Skeletal muscle tissue (tissue), 5 donors: ENCODE measurements at places on chromosomes 12 and 14. TPM values are rescaled to one million over a fixed set of nuclear protein-coding genes. Genes with fewer than 3 reads are reported as not detected.

TPPP2 gene
- total RNA-seq = not detected

RTL1 gene
- 9.4 TPM for total RNA-seq

DYNLL1 gene
- total RNA-seq = 162 TPM

TRHDE gene
- total RNA-seq = 6.8 TPM

KLRD1 gene
- total RNA-seq = 0.52 TPM

SLC38A2 gene
- 144 TPM for total RNA-seq

MNAT1 gene
- 103 TPM for total RNA-seq

WDR20 gene
- total RNA-seq = 26.1 TPM

PHETA1 gene
- 2.6 TPM for total RNA-seq

TMEM229B gene
- 0.52 TPM for total RNA-seq

SLC7A7 gene
- total RNA-seq = 15.1 TPM

YARS2 gene
- total RNA-seq = 31.3 TPM

OLR1 gene
- total RNA-seq = not detected

TROAP gene
- total RNA-seq = 3.1 TPM

CD163 gene
- 23.0 TPM for total RNA-seq

TSHR gene
- under 0.01 TPM for total RNA-seq

DNAJC22 gene
- not detected for total RNA-seq

AKAP5 gene
- total RNA-seq = 0.52 TPM
